Stimulated activated CD8-positive, alpha-beta memory T cell treated with anti-CD3 and anti-CD28 coated beads, Interleukin-2, amount 100 ng/mL, for 1 hour (primary cell): ENCODE measurements at places on chromosomes 11 and 22.

DNA sequence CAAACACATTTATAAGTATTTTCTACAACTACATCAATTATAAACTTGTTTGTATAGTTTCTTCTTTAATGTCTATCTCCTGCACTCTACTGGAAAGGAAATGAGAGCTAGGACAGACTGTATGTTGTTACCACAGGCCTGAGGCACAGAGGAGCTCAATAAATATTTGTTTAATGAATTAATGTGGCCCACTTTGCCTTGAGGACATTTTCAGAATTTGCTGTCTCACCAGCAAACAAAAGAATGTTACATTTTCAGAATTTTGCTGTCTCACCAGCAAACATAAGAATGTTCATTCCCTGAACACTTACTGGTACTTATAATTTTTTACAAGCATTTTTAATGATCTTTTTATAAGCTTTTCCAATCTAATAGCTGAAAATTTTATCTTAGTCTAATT is 41.9 kb upstream of the WNT7B start:
- DNase-seq: no peak

DNA sequence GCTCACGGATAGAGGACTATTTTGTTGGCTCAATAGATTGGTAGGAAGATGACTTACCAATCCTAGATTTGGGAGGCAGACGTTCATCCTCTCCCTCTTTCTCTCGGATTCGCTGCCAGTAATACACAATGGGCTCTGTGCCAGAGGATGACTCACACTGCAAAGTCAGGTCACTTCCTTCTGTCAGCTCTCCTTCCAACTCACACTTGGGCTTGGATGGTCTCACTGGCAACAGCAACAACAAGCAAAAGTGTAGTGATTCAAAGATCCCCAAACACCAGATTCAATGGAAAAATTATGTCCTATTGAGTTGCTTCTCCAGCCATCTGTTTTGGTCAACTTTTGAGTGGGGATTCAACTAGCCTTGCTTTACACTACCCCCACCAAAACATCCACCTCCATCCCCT is 21.7 kb upstream of the HSPA8 start:
- DNase-seq: peak; percentile 21

DNA sequence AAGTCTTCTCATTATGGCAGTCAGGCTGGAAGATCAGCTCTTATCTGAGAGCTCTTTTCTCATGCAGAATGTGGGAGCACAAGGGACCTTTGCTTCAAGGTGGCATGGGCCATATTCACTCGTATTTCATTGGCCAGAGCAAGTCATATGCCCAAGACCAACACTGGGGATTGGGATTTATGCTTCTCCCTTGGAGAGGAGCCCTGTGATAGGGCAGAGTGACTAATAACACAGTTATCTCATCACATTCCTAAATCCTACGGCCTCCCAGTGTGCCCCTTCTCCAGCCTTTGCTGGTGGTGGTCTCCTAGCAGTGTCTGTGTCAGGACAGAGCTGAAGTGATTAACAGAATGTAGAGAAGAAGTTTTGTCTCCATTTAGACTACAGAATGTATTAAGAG is 48.6 kb downstream of the SYT9 start:
- DNase-seq: no peak

- no peak for DNase-seq
These were observed 53.7 kb upstream of the LRRC32 start for GRCh38 chr11:76724171-76724768.

DNA sequence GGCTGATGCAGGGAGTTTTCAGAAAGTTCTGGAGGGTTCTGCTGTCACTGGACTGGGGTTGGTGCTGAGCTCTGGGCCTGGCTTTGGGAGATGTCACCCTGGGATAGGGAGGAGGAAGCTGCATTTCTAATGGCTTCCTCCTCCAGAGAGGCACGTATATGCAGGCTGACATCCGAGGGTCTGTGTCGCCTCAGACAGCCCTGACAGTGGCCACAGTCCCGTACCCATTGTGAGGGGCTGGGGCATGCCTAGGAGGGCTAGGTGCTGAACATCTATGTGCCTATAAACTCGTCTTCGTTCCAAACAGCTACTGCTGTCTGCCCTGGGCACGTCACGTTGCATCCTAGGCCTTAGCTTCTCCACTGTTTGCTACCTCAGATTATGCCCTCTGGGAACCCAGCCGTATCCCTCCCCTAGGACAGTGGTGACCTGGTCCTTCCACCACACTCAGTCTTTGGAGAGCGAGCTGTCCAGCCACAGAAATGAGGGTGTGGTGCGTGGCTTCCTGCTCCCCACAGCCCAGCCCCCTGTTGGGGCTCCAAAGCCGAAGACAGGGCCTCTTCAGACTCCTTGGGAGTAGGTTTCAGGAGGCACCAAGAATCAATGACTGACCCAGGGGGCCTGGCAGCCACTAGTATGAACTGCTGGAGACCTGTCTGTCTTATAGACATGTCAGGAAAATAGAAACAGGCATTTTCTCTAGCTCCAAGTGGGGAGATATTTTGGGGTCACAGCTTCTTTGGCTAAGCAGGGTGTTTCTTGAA is 26.4 kb downstream of the ADAMTS15 start:
- DNase-seq: no peak

GRCh38 chr11:113397212-113397611 is 9.6 kb downstream of the ANKK1 start:
- DNase-seq: no peak

GRCh38 chr11:7559398-7560283 is 45.8 kb downstream of the PPFIBP2 start:
- no peak for DNase-seq

- DNase-seq: no peak
These were observed 86.4 kb downstream of the DLG2 start for GRCh38 chr11:85540635-85541205.

GRCh38 chr22:29319072-29319471 is 3.6 kb upstream of the RASL10A start:
- no peak for DNase-seq

DNA sequence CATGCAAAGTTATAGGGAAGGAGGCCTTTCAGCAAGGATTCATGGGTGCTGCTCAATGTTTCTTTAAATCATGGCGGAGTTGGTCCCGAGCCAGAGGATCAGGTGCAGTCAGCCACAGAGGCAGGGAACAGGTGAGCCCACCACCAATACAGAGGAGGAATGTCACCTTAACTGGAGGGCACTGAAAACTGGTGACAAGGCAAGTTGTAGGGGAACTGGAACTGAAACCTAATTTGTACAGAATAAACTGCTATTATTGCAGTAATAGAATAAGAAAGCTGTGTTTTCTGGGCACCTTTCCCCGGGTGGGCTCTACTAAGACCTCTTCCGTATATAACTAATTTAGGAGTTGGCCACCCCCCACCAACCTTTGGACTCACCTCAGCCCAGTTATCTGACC is 296.0 kb upstream of the NARS2 start:
- DNase-seq: no peak

- DNase-seq: no peak
These were observed 3.5 kb downstream of the MUC2 start for GRCh38 chr11:1078191-1078601.

- no peak for DNase-seq
These were observed 172.5 kb downstream of the TBC1D22A start for GRCh38 chr22:46934746-46935491.

DNA sequence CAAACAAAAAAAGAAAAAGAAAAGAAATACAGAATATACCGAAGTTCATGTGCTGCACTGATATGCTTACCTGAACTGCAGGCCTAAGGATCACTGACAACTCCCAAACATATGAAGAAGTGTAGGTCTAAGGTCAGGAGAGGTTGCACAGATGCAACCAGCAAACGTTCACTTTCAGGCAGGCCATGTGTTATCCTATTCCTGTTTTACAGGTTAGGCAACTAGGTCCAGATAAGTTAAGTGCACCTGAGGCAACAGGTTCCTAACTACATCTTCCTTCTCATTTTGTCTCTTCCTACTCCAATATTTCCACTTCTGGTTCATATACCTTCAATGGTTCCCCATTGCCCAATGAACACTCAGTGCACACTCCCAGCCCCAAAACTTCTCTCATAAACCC is 15.1 kb downstream of the PI4KA start:
- DNase-seq: no peak

- DNase-seq: no peak
These were observed 100.5 kb upstream of the TIMP3 start for GRCh38 chr22:32701034-32701433.

- no peak for DNase-seq
These were observed 58.1 kb downstream of the LINC01488 start for GRCh38 chr11:69539416-69540117.

- no peak for DNase-seq
These were observed 4.3 kb downstream of the SBF1 start for GRCh38 chr22:50470491-50470890.

- no peak for DNase-seq
These were observed 2.2 kb upstream of the TUT1 start for GRCh38 chr11:62593434-62594044.

- DNase-seq: no peak
These were observed 71.4 kb upstream of the PITPNB start for GRCh38 chr22:27990451-27990840.

GRCh38 chr11:128501632-128502549 is 85.5 kb downstream of the ETS1 start:
- no peak for DNase-seq

DNA sequence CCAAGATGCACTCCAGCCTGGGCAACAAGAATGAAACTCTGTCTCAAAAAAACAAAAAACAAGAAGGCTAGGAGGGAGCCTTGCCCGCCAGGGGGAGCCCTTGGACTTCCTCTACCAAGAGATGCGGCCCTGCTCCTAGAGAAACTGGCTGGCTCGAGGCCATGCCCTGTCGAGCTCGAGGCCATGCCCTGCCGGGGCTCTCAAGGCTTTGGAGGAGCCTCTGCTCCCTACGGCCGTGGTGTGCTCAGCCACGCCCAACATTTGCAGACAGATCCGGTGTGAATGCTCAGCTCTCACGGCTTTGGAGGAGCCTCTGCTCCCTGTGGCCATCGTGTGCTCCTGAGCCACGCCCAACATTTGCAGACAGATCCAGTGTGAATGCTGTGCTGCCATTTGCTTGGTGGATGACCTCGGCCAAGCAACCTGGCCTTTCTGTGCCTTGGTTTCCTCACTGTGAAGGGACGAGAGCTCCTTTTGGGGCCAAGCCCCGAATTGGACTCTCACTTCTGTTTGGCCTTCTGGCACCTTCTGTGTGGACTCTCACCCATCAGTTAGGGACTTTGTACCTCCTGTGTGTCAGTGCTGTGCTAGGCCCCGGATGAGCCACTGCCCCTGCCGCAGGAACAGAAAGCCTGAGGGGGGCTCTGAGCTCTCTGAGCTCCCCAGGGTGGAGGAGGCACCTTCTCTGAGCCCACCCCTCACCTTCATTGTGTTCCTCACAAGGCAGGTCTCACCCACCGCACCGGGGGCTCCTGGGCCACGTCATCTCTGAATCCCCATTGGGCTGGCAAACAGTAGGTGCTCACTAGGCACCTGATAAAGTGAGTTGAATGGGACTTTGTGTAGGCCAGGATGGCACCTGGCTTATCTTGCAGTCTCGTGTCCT is 14.1 kb downstream of the C11orf24 start:
- peak; percentile 85 for DNase-seq

DNA sequence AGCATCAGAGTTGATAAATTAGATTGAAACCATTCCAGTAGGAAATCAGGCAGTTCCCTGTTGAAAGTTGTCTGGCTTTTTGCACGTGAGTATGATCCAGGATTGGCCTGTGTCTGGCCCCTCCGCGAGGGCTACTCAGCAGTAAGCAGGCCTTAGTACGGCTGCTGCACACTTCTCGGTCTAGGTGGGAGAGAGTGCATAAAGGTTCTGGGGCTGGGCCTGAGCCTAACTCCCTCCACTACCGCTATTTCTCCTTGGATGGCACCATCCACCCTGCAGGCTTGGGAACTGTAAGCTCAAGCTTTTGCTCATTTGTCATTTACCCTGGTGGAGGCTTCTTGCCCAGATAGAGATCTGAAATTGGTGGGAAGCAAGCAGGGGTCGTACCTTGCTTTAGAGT is 22.0 kb downstream of the TUB start:
- DNase-seq: no peak

GRCh38 chr11:61751384-61751783 is 1.1 kb upstream of the MYRF start:
- no peak for DNase-seq

- no peak for DNase-seq
These were observed 22.7 kb upstream of the PLEKHB1 start for GRCh38 chr11:73623686-73624085.

DNA sequence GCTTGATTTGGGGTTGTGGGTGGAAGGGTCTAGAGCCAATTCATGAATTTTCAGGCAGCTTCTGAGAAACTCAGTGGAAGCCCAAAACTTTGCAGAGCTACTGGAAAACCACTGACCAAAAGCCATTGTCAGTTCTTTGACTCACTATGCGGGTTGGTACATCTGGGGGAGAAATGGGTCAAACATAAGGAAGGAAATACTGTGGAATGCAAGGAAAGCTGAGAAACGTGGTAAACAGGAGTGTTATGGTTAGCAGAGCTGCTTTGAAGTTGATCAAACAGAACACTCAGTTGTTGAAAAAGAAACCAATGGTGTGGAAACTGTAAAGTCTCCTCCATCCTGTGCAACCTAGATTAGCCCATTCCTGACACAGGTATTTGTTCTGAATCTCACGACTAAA is 6.3 kb upstream of the ABTB2 start:
- no peak for DNase-seq

DNA sequence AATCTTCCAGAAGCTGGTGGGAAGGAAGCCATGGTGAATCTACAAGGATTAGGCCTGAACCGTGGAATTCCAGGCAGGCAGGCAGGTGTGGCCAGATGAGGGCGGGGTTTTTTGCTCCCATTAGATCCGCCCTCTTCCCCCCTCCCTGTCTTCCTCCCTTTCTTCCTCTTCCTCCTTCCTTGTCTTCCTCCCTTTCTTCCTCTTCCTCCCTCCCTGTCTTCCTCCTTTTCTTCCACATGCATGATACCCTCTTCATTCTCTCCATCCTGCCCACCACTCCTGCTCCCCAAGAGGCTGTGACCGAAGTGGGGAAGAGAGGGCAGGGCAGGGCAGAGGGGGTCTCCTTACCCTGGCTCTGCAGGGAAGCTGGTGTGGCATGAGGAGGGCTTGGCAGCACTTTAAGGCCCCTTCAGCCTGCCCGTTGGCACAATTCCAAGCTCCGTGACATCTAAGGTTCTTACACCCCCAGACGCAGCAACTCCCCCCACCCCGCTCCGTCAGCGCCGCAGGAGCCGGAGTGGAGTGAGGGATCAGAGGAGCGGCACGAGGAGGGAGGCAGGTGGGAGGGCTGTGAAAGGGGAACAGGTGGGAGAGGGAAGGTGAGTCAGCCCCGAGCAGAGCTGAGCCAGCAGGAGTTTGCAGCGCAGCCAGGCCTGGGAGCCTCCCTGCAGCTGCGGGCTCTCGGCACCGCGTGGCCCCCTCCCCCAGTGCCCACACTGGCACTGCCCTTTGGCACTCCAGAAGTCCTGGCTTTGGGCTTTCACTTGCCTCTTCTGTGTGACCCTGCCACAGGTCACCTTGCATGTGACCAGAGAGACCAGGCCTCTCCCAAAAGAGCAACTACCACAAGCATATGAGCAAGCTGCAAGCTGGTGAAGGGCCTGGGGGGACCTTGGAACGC is 32.1 kb downstream of the KCNJ4 start:
- DNase-seq: no peak

DNA sequence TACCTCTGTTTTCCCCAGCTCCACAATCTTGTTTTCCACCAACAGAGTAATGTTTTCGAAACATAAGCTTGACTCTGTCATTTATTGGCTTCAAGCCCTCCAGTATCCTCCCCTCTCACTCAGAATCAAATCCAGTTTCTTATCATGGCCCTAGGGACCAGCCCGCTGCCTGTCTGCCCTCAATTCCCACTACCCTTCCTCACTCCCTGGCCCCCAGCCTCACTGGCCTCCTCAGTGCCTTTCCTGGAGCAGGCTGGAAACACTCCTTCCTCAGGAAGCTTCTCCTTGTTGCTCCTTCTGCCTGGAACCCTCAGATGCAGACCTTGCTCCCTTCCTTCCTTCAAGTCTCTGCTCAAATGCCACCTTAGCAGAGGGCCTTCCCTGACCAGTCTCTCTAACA is 3.9 kb downstream of the POLD4 start:
- DNase-seq: no peak
